ENCODE measurements at places on chromosomes 16 and 17. TPM values are rescaled to one million over a fixed set of nuclear protein-coding genes. Genes with fewer than 3 reads are reported as not detected.

DNA sequence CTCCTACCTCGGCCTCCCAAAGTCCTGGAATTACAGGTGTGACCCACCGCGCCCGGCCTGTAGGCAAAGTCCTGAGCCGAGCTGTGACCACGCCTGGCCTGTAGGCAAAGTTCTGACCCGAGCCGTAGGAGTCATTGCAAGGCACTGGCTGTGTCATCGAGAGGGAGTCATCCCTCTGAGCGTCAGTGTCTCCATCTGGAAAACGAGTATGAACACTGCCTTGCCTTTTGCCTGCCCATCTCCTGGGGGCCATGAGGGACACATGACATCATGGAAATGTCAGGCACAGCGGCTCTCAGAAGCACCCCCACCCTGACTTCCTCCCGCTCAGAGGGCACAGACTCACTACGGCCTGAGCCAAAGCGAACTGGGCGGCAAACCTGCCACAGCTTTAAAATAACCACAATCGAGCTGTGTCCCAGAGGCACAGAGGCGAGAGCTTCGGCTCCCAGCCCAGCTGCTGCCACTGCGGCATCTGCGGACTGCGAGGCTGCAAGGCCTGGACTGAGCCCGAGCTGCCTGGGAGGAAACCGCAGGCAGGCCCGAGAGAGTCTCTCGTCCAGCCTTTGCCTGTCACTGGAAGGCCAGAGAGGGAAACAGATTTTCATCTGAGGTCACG lies 50.8 kb downstream of the RPH3AL start:
- H3K27me3 ChIP-seq: no peaks in the 10 kb centered on the region
- peak overlapping the region; percentile 75 for H3K27ac ChIP-seq
- no peaks in the 10 kb centered on the region for H3K36me3 ChIP-seq
- H3K4me1 ChIP-seq: peaks cover 4% of the 10 kb centered on the region
- no peak for DNase-seq
- H3K4me3 ChIP-seq: no peak overlapping the region

DNA sequence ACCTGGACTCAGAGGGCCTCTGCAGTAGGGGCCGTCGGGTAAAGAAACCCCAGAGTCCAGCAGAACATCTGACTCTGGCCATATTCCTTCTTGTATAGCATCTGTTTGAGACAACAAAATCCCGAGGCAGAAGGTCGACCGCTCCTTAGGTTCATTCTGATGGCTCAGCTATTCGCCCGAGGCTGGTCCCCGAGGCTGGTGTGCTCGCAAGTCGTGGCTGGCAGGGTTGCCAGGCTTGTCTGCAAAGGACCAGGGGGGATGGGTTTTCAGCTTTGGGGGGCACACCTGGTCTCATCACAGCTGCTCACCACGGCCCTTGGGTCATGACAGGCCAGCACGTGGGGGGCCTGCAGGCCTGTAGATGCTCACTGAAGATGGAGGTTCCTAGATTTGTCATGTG lies 119.1 kb downstream of the BANP start:
- H3K36me3 ChIP-seq: no peaks in the 10 kb centered on the region
- DNase-seq: peak; percentile 64
- no peak overlapping the region for H3K4me3 ChIP-seq
- H3K27ac ChIP-seq: peak overlapping the region; percentile 72

- no peak overlapping the region for H3K27ac ChIP-seq
- peaks cover 11% of the 10 kb centered on the region for H3K27me3 ChIP-seq
- DNase-seq: no peak
- H3K36me3 ChIP-seq: no peaks in the 10 kb centered on the region
Measured at GRCh38 chr16:86498155-86498670, 12.1 kb upstream of the FOXF1 start.

DNA sequence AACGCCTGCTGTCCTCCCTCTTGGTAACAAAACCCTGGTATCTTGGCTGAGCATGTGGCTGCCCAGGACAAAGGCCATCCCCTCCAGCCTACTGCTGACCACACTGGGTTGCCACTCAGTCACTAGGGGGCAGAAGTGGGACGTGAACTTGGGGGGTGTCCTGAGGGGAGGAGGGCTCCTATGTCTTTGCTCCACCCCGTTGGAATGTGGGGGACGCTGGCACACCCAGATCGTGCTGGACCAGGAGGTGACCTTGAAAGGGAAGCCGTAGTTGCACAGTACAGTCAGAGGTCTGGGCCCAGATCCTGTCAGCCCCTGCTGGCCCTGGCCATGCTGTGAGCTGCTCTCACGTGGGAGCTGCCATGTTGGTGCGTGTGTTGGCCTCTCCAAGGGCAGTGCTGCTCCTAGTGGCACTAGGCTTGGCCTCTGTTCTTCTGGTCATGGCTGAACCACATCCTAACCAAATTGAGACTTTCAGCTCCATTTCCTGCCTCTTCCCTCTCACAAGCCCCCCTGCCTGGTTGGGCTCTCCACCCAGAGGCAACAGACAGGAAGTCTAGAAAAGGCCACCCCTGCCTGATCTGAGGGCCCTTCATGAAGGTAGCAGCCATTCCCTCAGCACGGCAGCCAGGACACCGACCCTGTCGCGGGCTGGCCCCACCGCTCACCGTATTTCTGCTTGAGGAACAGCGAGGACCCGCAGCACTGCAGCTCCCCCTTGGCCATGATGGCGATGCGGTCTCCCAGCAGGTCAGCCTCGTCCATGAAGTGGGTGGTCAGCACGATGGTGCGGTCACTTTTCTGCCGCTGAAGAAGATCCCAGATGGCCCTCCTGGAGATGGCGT lies 29.0 kb upstream of the RNPS1 start:
- no peak overlapping the region for H3K27ac ChIP-seq
- H3K4me3 ChIP-seq: no peak overlapping the region
- H3K36me3 ChIP-seq: peaks cover 15% of the 10 kb centered on the region
- no peaks in the 10 kb centered on the region for H3K4me1 ChIP-seq
- H3K27me3 ChIP-seq: no peaks in the 10 kb centered on the region

- no peaks in the 10 kb centered on the region for H3K27me3 ChIP-seq
- no peak for DNase-seq
- no peak overlapping the region for H3K27ac ChIP-seq
- H3K36me3 ChIP-seq: peaks cover 84% of the 10 kb centered on the region
Measured at GRCh38 chr16:70254965-70255286, 3.2 kb upstream of the EXOSC6 start.

TBC1D3 gene
- not detected for total RNA-seq

DNA sequence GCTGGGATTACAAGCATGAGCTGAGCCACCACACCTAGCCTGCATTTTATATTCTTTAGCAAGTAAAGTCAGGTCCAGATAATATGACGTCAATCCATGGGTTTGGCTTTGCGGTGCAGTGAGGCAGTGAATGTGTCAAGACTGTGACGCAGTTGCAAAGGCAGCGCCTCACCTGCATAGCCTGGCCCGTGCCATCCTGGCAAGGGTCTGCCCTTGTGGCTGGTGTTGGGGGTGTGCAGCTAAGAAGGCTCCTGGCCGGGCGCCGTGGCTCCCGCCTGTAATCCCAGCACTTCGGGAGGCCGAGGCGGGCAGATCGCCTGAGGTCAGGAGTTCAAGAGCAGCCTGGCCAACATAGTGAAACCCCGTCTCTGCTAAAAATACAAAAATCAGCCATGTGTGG lies 7.0 kb downstream of the PDF start:
- H3K27ac ChIP-seq: no peak overlapping the region
- H3K4me1 ChIP-seq: peaks cover 44% of the 10 kb centered on the region
- peak; percentile 58 for DNase-seq
- H3K36me3 ChIP-seq: peaks cover 100% of the 10 kb centered on the region

DNA sequence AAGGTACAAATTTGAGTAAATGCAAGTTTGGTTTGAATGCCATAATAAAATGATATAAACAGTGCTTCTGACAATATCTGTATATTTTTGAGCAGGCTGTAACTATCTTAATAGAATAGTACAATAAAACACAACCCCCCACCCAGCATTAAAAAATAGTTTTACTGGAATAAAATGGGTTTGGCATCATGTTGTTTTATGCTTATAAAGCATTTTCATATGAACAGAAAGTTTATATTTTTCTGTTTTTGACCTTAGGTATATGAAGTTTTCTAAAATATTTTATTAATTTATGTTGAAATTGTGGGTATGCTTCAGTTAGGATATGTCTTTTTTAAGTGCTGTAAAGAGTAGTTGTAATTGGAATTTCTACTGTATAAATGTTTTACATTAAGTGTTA lies 57.2 kb upstream of the RHBDL3 start:
- peaks cover 23% of the 10 kb centered on the region for H3K36me3 ChIP-seq
- no peaks in the 10 kb centered on the region for H3K27me3 ChIP-seq
- no peaks in the 10 kb centered on the region for H3K4me1 ChIP-seq
- no peak for DNase-seq
- H3K27ac ChIP-seq: no peak overlapping the region
- no peak overlapping the region for H3K4me3 ChIP-seq

DNA sequence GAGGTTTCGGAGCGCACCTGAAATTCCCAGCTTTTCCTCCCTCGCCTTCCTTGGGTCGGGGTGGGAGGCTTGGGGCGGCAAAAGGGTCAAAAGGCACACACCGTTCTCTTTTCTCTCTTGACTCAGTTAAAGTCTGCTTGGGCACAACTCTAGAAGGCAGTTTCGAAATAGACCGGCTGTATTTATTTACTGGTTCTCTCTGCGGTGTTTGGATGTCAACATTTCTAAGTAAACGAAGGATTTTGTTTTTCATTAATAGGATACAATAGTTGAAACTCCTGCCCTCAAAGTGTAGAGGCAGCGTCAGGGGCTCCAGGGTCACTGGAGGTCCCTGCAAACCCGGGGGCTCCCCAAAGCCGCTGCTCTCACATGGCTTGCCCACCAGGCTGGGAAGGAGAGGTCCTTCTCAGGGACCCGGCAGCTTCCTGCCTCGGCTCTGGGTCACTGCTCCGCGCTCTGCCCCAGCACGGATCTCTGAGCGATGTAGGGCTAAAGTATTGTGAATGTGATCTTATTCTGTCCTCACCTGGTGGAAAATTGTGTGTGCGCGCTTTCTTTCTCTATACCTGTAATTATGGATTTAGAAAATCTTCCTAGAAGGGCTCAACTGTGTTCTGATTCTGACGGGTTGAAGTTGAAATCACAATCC lies 952 bp downstream of the BMERB1 start:
- peaks cover 7% of the 10 kb centered on the region for H3K27me3 ChIP-seq
- H3K4me1 ChIP-seq: peaks cover 7% of the 10 kb centered on the region
- peak overlapping the region; percentile 74 for H3K4me3 ChIP-seq
- no peaks in the 10 kb centered on the region for H3K36me3 ChIP-seq
- H3K27ac ChIP-seq: peak overlapping the region; percentile 62

GRCh38 chr16:86864586-86864985 lies 286.2 kb downstream of the FOXL1 start:
- no peak overlapping the region for H3K4me3 ChIP-seq
- no peaks in the 10 kb centered on the region for H3K4me1 ChIP-seq
- H3K27ac ChIP-seq: no peak overlapping the region
- no peaks in the 10 kb centered on the region for H3K27me3 ChIP-seq

DOC2A gene
- total RNA-seq: 3.0 TPM

CCDC144A gene
- total RNA-seq: 11.8 TPM

- H3K36me3 ChIP-seq: no peaks in the 10 kb centered on the region
- H3K4me3 ChIP-seq: no peak overlapping the region
Measured at GRCh38 chr16:55641430-55642056, 14.2 kb upstream of the SLC6A2 start.

- no peak for DNase-seq
- H3K4me1 ChIP-seq: peaks cover 53% of the 10 kb centered on the region
- no peak overlapping the region for H3K4me3 ChIP-seq
- no peaks in the 10 kb centered on the region for H3K27me3 ChIP-seq
Measured at GRCh38 chr16:75060723-75061122, 55.9 kb downstream of the LDHD start.

DNA sequence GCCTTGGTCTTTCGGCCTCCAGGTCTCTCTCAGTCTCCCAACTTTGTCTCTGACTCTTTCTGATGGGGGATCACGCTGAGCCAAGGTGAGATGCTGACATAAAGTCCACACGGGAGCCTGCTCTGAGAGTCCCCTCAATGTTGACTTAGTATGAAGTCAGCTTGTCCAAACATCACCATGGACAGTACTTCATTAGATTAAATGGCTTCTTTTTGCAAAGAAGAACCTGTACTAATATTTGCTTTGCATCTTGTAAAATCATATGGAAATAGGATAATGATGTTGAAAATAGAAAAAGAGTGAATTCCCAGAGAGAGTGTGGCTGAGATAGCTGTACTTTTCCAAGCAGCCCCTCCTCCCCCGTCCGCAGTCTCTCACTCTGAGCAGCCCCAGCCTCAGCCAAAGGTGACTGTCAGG lies 56.7 kb upstream of the SIAH1 start:
- H3K4me1 ChIP-seq: no peaks in the 10 kb centered on the region
- no peak for DNase-seq
- no peak overlapping the region for H3K4me3 ChIP-seq
- no peaks in the 10 kb centered on the region for H3K27me3 ChIP-seq
- H3K27ac ChIP-seq: no peak overlapping the region

GPR142 gene
- total RNA-seq: 3.1 TPM

DNA sequence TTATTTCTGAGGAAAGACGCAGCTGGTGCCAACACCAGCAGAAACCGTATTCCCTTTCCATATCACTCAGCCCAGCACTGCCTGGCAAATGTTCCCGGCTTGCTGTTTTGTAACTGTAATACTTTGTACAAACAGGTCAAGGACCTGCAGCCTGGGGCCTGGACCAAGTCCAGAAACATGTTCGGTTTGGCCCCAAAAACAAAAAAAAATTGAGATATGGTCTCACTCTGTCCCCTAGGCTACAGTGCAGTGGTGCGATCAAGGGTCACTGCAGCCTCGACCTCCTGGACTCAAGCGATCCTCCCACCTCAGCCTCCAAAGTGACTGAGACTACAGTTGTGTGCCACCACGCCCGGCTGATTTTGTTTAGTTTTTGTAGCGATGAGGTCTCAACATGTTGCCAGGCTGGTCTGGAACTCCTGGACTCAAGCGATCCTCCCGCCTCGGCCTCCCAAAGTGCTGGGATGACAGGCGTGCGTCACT lies 1.2 kb downstream of the HAGH start:
- H3K36me3 ChIP-seq: peaks cover 32% of the 10 kb centered on the region
- no peaks in the 10 kb centered on the region for H3K27me3 ChIP-seq
- peaks cover 60% of the 10 kb centered on the region for H3K4me1 ChIP-seq
- H3K27ac ChIP-seq: peak overlapping the region; percentile 93
- no peak for DNase-seq

CCL22 gene
- total RNA-seq: 6.1 TPM

- no peak for DNase-seq
- H3K36me3 ChIP-seq: no peaks in the 10 kb centered on the region
- no peak overlapping the region for H3K4me3 ChIP-seq
- H3K4me1 ChIP-seq: peaks cover 32% of the 10 kb centered on the region
Measured at GRCh38 chr17:78937561-78937960, 12.4 kb upstream of the TIMP2 start.

Data from spleen (tissue), 13 donors.